Metanephros (tissue), 2 donors: ENCODE measurements at places on chromosomes 3 and 15. TPM values are rescaled to one million over a fixed set of nuclear protein-coding genes. Genes with fewer than 3 reads are reported as not detected.

Gene ZNF80
- total RNA-seq, result 0.06 TPM

Gene LRRC2
- 4.1 TPM for total RNA-seq

Gene TNIK
- 14.9 TPM for total RNA-seq

Gene CPNE9
- 0.23 TPM for total RNA-seq

Gene ZNF502
- 8.0 TPM for total RNA-seq

Gene PPARG
- 35.8 TPM for total RNA-seq
